Liver (tissue), 10 donors: ENCODE measurements at places on chromosomes 13 and 19. TPM values are rescaled to one million over a fixed set of nuclear protein-coding genes. Genes with fewer than 3 reads are reported as not detected.

- no peaks in the 10 kb centered on the region for H3K4me1 ChIP-seq
- H3K36me3 ChIP-seq: no peaks in the 10 kb centered on the region
- no peak for DNase-seq
- H3K27me3 ChIP-seq: no peaks in the 10 kb centered on the region
- H3K4me3 ChIP-seq: no peak overlapping the region
These were observed 34.1 kb upstream of the POMP start for GRCh38 chr13:28624707-28625432.

DNA sequence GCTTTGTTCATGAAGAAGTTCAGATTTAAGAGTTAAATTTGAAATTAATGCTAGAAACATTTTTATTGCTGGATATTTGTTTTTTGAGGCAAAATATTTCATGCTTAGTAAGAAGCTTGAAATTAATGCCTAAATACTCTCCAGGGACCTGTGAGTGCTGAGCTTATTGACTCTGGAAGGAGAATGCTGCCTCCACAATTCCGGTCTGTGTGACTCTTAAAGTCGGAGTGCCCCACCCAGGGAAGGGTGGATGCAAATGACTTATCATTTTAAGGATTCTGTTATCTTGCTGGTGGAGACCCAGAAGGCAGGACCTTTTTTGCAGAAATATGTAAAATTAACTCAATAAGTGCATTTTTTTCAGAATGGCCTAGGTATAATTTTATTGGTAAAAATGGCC is 143.8 kb upstream of the RXFP2 start:
- no peak overlapping the region for H3K27ac ChIP-seq
- H3K27me3 ChIP-seq: no peaks in the 10 kb centered on the region
- no peak overlapping the region for H3K4me3 ChIP-seq
- no peaks in the 10 kb centered on the region for H3K4me1 ChIP-seq

- peaks cover 4% of the 10 kb centered on the region for H3K27me3 ChIP-seq
- DNase-seq: no peak
- H3K36me3 ChIP-seq: no peaks in the 10 kb centered on the region
- H3K4me1 ChIP-seq: no peaks in the 10 kb centered on the region
These were observed 90.8 kb downstream of the TSHZ3 start for GRCh38 chr19:31258211-31259052.

DNA sequence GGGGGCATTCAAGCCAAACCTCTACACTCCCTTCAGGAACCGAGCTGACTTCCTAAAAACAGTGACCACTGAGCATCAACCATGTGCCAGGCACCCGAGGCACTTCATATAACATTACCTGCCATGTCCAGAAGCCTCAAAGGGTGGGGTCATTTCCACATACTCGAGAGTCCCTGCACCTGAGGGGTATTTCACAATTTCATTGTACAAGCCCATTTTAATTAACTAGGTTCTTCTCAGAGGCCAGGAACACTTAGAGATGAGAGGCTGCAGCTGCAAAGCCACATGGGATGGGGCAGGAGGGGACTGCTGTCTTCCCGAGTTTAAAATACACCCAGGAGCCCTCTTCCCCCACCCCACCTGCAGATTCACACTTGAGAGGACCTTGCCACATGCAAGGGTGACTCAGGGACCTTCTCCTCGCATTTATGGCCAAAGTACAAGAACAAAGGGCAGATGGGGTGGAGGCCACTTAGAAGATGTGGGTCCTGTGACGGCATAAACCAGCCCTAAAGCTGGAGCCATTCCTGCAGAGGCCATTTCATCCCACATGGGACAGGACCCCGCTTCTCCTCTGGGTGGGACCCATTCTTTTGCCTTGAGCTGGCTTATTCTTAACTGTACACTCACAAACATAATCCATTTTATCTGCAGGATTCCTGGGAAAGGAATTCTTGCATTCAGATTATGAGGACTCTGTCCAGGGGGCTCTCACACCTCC is 43.9 kb downstream of the RAB20 start:
- H3K4me3 ChIP-seq: no peak overlapping the region
- no peaks in the 10 kb centered on the region for H3K36me3 ChIP-seq
- peaks cover 7% of the 10 kb centered on the region for H3K4me1 ChIP-seq
- no peak for DNase-seq
- no peak overlapping the region for H3K27ac ChIP-seq

Gene AXL
- 18.2 TPM for total RNA-seq

Gene SGCG
- not detected for total RNA-seq

- peaks cover 9% of the 10 kb centered on the region for H3K27me3 ChIP-seq
- peaks cover 5% of the 10 kb centered on the region for H3K4me1 ChIP-seq
- H3K36me3 ChIP-seq: no peaks in the 10 kb centered on the region
- H3K27ac ChIP-seq: no peak overlapping the region
These were observed 2.0 kb downstream of the PTH2 start for GRCh38 chr19:49421039-49421877.

- H3K4me1 ChIP-seq: no peaks in the 10 kb centered on the region
- no peaks in the 10 kb centered on the region for H3K36me3 ChIP-seq
- no peak for DNase-seq
- H3K4me3 ChIP-seq: no peak overlapping the region
- no peak overlapping the region for H3K27ac ChIP-seq
- no peaks in the 10 kb centered on the region for H3K27me3 ChIP-seq
These were observed 262.5 kb upstream of the STARD13 start for GRCh38 chr13:33548069-33548468.

DNA sequence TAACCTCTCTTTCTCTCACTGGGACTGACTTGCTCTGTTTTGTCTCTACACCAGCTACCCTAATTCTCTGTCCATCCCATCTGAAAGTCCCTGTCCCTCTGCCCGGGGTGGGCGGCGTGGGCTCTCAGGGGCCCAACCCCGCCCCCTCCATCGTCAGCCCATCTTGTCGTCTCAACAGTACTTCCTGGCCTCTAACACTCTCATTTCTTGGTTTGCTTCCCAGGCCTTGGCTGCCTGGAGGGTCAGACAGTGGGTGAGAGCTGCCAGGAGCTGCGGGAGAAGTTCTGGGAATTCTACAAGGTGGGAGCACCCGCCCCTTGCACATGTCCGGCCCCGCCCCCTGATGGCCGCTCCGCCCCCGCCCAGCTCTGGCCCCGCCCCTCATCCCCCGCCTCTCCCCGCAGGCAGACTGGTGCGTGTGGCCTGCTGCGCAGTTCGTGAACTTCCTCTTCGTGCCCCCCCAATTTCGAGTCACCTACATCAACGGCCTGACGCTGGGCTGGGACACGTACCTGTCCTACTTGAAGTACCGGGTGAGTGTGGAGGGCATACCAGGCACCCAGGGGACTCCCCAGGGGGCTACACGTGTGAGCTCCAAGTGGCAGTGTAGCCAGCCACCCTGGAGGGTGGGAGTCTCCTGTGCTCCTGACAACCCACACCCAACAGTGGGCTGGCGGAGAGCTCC is 1.7 kb downstream of the MPV17L2 start:
- peaks cover 19% of the 10 kb centered on the region for H3K4me1 ChIP-seq
- H3K4me3 ChIP-seq: no peak overlapping the region
- no peak overlapping the region for H3K27ac ChIP-seq
- DNase-seq: peak; percentile 65
- no peaks in the 10 kb centered on the region for H3K27me3 ChIP-seq

- peaks cover 23% of the 10 kb centered on the region for H3K36me3 ChIP-seq
- no peaks in the 10 kb centered on the region for H3K27me3 ChIP-seq
- peak overlapping the region; percentile 82 for H3K4me3 ChIP-seq
- peak overlapping the region; percentile 37 for H3K27ac ChIP-seq
- H3K4me1 ChIP-seq: peaks cover 2% of the 10 kb centered on the region
These were observed 583 bp upstream of the ZNF480 start for GRCh38 chr19:52296400-52296772.

DNA sequence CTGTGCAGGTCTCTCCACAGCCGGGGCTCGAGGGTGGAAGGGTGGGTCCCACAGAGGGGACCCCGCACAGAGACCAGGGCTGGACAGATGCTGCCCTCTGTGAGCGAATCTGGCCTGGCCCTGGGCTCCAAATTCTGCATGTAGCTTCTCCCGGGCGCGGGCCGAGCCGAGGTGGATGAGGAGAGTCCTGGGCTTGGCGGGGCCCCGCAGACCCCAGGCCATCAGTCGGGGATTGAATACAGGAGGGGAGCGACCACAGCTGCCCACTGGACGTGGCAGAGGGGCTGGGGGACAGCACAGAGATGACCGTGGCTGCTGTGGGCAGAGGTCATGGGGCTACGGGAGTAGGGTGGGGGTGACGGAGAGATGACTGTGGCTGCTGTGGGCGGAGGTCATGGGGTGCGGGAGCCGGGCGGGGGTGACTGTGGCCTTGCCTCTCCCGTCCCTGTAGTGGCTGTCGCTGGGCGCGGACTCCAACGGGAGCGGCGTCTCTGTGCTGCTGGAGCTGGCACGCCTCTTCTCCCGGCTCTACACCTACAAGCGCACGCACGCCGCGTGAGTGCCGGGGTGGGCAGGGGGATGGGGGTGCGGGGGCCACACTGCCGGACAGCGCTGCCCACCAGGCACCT is 15.5 kb downstream of the NCLN start:
- H3K27ac ChIP-seq: no peak overlapping the region
- no peaks in the 10 kb centered on the region for H3K27me3 ChIP-seq
- DNase-seq: no peak
- no peak overlapping the region for H3K4me3 ChIP-seq
- no peaks in the 10 kb centered on the region for H3K4me1 ChIP-seq

- H3K27me3 ChIP-seq: no peaks in the 10 kb centered on the region
- no peak overlapping the region for H3K27ac ChIP-seq
- no peak overlapping the region for H3K4me3 ChIP-seq
- no peaks in the 10 kb centered on the region for H3K36me3 ChIP-seq
These were observed 59.9 kb downstream of the LIG4 start for GRCh38 chr13:108155185-108156106.

Gene ZNF208
- 0.28 TPM for total RNA-seq

DNA sequence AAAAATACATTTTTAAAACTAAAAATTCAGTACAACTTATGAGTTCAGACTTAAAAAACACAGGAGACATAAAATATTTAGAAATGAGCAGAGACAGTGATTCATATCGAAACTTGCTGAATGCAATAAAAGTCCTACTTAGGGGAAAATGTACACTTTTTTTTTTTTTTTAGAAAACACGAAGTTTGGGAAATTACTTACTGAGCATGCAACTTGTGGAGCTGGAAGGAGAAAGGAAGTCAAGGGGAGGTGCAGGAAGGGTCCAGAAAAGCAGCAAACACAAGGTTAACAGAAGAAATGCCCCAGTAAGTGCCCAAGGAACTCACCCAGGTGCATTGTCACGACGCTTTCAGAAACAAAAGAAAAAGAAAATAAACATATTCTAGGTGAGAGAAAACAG is 18.6 kb upstream of the LAIR1 start:
- H3K4me1 ChIP-seq: no peaks in the 10 kb centered on the region
- no peaks in the 10 kb centered on the region for H3K27me3 ChIP-seq
- no peaks in the 10 kb centered on the region for H3K36me3 ChIP-seq
- H3K4me3 ChIP-seq: no peak overlapping the region

- no peaks in the 10 kb centered on the region for H3K36me3 ChIP-seq
- H3K27me3 ChIP-seq: no peaks in the 10 kb centered on the region
- H3K27ac ChIP-seq: no peak overlapping the region
- DNase-seq: no peak
These were observed 14.2 kb upstream of the ADGRE5 start for GRCh38 chr19:14367016-14367415.

GRCh38 chr13:20121159-20121525 is 39.7 kb downstream of the GJA3 start:
- H3K4me1 ChIP-seq: peaks cover 19% of the 10 kb centered on the region
- H3K27me3 ChIP-seq: no peaks in the 10 kb centered on the region
- H3K36me3 ChIP-seq: no peaks in the 10 kb centered on the region

DNA sequence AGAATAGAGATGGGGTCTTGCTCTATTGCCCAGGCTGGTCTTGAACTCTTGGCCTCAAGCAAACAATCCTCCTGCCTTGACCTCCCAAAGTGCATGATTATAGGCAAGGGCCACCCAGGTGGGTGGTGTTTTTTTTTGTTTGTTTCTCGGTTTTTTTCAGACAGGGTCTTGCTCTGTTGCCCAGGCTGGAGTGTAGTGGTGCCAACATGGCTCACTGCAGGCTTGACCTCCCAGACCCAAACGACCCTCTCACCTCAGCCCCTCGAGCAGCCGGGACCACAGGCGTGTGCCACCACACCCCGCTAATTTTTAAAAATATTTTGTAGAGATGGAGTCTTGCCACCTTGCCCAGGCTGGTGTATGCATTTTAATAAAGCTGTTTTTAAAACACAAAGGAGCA is 14.9 kb downstream of the GRTP1 start:
- H3K36me3 ChIP-seq: peaks cover 8% of the 10 kb centered on the region
- no peak for DNase-seq
- H3K27ac ChIP-seq: no peak overlapping the region
- H3K4me1 ChIP-seq: no peaks in the 10 kb centered on the region
- H3K4me3 ChIP-seq: no peak overlapping the region

DNA sequence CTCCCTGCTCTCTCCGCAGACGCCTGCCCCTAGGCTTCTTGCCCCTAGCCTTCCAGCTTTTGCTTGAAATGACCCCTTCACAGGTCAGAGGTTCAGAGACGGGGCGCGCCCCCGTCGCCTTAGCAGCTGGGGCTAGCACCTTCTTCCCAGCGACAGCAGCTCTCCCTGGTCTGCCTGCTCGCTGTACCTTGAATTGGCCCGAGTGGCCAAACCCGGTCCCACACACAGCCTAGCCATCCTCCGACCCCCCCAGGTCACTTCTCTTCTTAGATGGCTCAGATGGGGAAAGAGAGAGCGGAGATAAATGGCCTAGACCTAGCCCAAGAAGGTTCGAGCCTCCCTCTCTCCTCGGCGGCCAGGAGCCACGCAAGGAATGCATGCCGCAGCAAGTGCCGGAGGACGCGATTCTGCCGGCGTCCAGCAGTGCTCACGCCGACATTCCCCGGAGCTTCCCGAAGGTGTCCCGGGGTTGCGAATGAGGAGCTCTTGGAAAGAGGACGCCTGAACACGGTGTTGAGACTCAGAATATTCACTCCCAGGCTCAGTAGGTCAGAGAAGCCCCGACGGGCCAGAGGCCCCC is 1.3 kb downstream of the CDX2 start:
- DNase-seq: no peak
- peaks cover 28% of the 10 kb centered on the region for H3K27me3 ChIP-seq
- H3K27ac ChIP-seq: no peak overlapping the region
- H3K4me3 ChIP-seq: no peak overlapping the region
- peaks cover 10% of the 10 kb centered on the region for H3K4me1 ChIP-seq

- H3K4me1 ChIP-seq: no peaks in the 10 kb centered on the region
- H3K27me3 ChIP-seq: no peaks in the 10 kb centered on the region
- no peaks in the 10 kb centered on the region for H3K36me3 ChIP-seq
- no peak overlapping the region for H3K4me3 ChIP-seq
- no peak for DNase-seq
These were observed 277.0 kb downstream of the ZNF536 start for GRCh38 chr19:30648866-30649862.

GRCh38 chr19:16607819-16608218 is 20.2 kb downstream of the MED26 start:
- DNase-seq: no peak
- H3K27ac ChIP-seq: peak overlapping the region; percentile 46
- H3K36me3 ChIP-seq: no peaks in the 10 kb centered on the region
- H3K27me3 ChIP-seq: no peaks in the 10 kb centered on the region
- no peak overlapping the region for H3K4me3 ChIP-seq

DNA sequence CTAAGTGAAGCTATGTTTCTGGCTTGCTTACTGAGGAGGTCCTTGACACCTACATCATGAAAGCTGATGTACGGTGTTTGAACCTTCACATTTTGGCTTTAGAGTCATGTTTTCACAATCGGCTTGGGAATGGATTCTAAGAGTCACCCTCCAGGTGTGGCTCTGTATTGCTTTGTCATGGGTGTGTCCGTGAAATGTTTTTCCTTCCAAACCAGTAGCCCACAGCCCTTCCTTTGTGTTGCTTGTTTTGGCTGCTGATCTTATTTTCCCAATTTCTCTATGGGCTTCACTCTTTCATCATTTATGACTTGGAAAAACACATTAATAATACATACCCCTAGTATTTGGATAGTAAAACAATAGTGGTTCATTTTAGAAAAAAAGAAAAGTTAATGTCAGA is 240.6 kb downstream of the GGACT start:
- peaks cover 10% of the 10 kb centered on the region for H3K36me3 ChIP-seq
- peaks cover 2% of the 10 kb centered on the region for H3K4me1 ChIP-seq
- no peak overlapping the region for H3K4me3 ChIP-seq
- H3K27me3 ChIP-seq: no peaks in the 10 kb centered on the region

Gene KIRREL2
- total RNA-seq: not detected

Gene NCAN
- not detected for total RNA-seq
